ENCODE measurements at places on chromosomes 6 and 20.

GRCh38 chr6:2028457-2029038 lies 216.9 kb downstream of the GMDS start:
- DNase-seq = no peak

DNA sequence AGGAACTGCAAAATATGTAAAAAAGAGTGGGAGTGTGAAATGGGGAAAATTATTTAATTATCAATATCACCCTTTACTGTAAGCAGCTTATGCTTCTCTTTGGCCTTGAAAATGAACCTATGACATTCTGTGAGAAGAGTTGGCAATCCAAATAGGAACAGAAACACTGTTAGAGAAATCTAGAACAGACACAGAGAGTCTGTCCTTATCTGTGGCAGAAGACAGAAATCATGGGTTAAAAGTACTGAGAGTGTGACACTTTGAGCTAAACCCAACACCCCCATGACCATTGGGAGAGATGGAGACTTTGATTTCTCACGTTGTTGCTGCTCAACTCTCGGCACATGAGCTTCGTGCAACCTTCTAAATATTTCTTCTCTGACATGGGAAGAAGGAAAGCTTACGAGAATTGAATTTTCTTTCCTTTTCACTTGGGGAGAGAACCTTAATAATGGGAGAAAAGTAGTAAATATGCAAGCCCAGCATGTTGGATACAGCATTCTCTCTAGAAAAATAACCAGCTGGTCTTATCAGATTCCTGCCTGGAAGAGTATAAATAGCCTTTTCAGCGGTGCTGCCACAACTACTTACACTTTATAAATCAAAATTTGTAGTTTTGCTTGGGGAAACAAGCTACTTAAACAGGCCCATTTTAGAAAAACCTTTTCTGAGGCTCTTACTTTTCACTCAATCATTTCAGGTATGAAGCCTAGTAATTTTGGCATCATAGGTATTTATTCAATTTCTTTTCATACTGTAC lies 49.4 kb upstream of the NOX3 start:
- DNase-seq = no peak

DNA sequence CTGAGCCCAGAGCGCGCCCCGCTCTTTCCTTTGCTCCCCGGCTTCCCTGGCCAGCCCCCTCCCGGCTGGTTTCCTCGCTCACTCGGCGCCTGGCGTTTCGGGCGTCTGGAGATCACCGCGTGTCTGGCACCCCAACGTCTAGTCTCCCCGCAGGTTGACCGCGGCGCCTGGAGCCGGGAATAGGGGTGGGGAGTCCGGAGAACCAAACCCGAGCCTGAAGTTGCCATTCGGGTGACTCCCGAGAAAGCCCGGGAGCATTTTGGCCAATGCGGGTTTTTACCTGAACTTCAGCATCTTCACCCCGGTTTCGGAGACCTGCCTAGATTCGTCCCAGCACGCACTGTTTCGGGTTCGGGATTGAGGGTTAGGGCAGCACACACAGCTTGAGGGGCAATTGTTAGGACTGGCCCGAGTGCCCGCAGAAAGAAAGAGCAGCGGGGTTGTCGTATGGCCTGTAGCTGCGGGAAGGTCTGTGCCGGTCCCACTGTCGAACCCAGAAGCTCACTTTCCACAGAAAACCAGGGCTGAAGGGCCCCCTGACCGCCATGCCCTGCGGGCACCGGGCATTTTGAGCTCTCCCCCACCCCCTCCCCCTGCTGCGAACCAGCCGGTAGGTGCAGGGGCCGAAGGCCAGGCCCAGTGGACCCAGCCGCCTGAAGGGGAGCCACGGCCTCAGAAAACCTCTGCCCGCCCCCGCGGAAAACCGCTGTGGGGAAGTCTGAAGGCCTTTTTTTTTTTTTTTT lies 2.1 kb downstream of the FOXP4 start:
- DNase-seq = no peak

DNA sequence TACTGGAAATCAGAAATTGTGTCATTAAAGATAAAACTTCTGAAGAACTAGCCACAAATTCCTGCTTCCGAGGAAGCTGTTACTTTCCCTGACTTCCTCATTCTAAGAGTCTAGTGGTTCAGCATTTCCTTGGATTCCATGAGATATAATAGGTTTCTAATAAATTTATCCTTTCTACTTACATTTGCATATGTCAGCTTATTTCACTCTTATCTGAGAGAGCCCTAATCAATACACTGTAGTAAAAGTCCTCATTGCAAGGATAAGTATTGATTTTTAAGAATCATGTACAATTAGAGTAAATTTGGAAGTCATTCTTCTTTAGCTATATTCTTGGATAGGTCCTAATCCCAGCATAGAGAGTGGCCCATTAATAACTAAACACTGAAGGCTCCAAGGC lies 16.9 kb upstream of the THEMIS start:
- no peak for DNase-seq

DNA sequence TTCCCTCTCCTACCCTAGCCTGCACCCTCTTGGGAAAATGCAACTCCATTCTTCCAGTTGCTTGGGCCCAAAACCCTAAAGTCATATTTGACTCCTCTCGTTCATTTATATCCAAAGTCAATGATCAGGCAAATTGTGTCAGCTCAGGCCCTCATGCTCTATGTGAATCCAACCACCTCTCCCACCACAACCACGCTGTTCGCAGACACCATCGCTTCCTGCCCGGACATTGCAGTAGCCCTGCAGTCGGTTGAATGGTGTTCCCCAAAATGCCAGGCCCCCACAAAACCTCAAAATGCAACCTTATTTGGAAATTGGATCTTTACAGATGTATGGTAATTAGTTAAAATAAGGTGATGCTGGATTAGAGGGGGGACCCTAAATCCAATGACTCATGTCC lies 98.3 kb downstream of the PREX1 start:
- no peak for DNase-seq

All from activated T-helper 1 cell treated with anti-CD3 and anti-CD28 coated beads, Interleukin-2, amount 50 U/mL, for 16 hours (primary cell).